ENCODE measurements at places on chromosomes 6 and 20.

GRCh38 chr6:35400901-35401311 is 51.2 kb upstream of the FANCE start:
- no peak for DNase-seq

GRCh38 chr6:139337830-139338229 is 36.6 kb downstream of the CITED2 start:
- DNase-seq = no peak

GRCh38 chr6:85081102-85081501 is 316.7 kb upstream of the TBX18 start:
- DNase-seq = no peak

- no peak for DNase-seq
Measured at GRCh38 chr6:8803181-8803760, 367.9 kb upstream of the SLC35B3 start.

DNA sequence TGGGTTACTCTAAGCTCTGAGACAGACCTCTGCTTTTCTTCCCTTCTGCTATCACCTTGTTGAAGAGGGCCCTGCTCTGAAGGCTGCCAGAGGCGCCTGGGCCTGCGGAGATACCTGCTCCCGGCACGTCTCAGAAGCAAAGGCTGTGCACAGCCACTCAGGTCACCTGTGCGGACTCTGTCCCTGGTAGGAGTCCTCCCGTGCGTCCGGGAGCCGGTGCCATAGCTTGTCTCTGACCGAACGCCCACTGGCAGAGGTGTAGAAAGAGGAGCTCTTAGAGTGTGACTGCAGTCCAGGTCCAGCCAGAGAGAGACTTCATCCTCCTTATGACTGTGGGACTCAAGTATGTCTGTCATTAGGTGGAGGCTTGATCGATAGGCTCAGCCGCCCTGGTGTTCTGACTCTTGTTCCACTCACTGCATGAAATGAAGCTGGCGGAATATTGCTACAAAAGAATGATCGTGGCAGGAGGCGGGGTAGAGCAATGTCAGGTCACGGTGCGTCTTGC is 51.0 kb upstream of the UNC93A start:
- DNase-seq = no peak

DNA sequence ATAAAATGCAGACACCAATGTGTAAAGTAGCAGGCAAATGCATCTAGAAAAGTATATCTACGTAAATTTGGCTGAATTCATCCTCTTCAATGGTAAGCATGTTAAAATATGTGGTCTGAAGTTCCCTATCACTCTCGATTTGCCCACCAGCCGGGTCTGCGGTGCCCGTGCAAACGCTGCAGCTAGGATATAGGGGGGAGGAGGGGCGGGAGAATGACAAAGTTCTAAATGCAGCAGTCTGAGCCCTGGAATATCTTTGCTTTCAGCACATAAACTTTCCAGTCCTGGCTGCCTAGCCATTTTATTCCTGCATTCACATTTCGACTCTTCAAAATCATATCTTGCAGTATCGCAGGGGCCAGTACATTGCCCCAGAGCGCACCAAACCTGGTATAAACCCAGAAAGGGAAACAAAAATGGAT is 708 bp downstream of the NRN1 start:
- no peak for DNase-seq

- DNase-seq = no peak
Measured at GRCh38 chr6:107871976-107872375, 47.9 kb upstream of the SCML4 start.

DNA sequence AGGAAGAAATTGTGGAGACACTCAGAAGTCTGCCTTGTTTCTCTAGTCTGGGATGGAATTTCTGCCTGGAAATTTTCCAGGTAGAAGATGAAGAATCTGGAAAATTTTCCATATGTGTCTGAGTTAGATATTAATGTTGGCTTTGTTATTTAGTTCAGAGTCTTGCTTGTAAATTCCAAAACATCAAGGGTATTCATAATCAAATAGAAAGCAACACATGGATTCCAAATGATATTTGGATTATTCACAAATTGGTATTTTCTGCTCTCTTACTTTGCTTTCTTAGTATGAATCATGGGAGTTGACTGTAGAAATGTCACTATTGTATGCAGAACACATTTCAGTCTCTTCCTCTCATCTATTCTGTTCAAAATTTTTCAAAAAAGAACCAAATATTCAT is 116.0 kb downstream of the GRIK2 start:
- no peak for DNase-seq

- DNase-seq = no peak
Measured at GRCh38 chr20:62378215-62378614, 8.7 kb upstream of the RPS21 start.

- DNase-seq = no peak
Measured at GRCh38 chr20:17747431-17747846, 47.7 kb downstream of the BANF2 start.

DNA sequence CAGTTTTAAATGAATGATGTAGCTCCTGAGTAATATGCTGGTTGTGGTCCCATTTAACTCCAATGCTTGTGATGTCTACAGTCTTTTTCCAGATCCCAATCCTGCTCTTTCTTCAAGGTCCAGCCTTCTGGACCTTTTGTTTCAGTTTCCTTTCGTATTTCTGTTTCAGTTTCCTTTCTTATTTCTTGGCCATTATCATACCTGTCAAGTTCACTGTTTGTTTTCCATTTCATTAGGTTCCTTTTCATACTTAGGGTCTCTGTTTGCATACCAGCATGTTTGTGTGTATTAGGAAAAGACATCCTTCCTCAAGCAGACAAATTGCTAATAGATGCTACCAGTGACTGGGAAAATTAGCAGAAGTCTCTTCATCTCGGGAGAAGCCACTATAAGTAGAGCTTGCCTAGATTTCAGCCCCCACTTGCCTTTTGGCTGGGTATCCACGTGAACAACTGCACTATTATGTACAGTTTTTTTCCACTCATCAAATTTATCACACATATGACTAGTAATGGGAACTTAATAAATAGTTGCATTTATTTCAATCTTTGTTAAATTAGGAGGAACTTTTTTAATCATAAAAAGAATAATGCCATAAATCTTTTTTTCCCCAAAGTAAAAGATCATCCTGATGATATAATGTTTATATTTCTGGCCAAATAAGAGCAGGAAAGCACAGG is 583.4 kb downstream of the BCKDHB start:
- no peak for DNase-seq

GRCh38 chr6:170358496-170358895 is 51.9 kb downstream of the FAM120B start:
- no peak for DNase-seq

GRCh38 chr20:50874758-50875665 is 56.2 kb downstream of the ADNP start:
- DNase-seq = no peak

- no peak for DNase-seq
Measured at GRCh38 chr20:48541581-48542071, 286.2 kb downstream of the PREX1 start.

DNA sequence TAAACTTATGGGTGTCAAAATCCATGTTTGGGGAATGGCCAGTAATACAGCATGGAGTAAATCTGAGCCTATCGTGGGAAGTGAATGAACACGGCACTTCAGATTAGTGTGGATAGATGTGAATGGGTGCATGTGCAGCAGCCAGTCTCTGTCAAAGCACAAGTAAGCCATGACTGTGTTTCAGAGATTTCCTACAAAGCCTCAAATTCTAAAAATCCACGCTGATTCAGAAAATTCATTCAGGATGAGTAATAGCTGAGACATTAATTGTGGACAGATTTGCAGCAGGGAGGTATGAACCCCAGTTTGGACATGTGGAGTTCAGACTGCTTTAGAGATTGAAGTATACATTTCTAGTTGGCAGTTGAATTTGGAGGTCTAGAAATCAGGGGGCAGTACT is 115.1 kb downstream of the QKI start:
- DNase-seq = no peak

- no peak for DNase-seq
Measured at GRCh38 chr6:42255050-42255449, 37.4 kb upstream of the MRPS10 start.

DNA sequence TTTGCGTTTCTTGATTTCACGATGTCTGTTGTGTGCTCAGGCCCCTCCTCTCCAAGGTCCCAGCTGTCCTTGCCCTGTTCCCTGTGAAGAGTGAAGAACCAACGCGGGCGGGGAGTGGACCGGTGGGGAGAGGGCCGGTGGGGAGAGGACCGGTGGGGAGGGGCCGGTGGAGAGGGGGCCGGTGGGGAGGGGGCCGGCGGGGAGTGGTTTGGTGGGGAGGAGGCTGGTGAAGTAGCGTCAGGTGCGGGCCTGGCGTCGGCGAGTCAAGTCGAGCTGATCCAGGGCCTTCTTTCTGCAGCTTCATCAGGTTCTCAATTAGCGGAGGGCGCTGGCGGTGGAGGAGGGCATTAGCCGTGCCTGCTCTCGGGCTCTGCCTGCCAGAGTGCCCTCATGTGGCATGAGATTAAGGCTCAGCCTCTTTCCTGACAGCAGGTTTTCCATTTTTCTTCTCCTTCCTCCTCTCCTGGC is 21.2 kb upstream of the BHLHE23 start:
- DNase-seq = no peak

- DNase-seq = no peak
Measured at GRCh38 chr20:11170025-11170424, 496.2 kb upstream of the JAG1 start.
